Effector memory CD4-positive, alpha-beta T cell (primary cell): ENCODE measurements at places on chromosomes 11 and 22.

- no peak for DNase-seq
Observed at GRCh38 chr11:59510941-59511589, at the start of gene OR4D9. OR4D9 (plus strand) TSS chr11:59511539; CDS start chr11:59514913, 3,374 bp downstream.

DNA sequence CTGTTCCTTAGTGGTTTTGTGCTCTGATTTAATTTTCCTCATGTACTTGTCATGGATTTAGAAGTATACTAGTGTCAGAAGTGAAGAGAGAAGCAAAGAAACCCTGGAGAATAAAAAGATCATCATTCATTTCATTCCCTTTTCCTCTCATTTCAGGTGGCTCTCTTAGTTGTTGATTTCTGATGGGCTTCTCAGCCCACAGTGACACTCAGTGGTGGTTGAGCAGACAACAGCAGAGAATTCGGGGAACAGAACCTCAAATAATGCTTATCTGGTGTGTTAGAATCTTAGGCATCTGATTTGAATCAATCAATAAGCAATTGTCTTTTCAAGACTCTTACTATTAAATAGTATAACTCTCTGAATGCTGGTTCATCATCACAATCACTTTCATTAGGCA, 1289.4 kb downstream of the FAM181B start:
- no peak for DNase-seq

GRCh38 chr11:111977146-111978027, 40.2 kb downstream of the DIXDC1 start:
- no peak for DNase-seq

- no peak for DNase-seq
Observed at GRCh38 chr11:117229411-117229810, 2.5 kb downstream of the PCSK7 start.

GRCh38 chr11:84607975-84608836, 1018.9 kb downstream of the DLG2 start:
- no peak for DNase-seq

DNA sequence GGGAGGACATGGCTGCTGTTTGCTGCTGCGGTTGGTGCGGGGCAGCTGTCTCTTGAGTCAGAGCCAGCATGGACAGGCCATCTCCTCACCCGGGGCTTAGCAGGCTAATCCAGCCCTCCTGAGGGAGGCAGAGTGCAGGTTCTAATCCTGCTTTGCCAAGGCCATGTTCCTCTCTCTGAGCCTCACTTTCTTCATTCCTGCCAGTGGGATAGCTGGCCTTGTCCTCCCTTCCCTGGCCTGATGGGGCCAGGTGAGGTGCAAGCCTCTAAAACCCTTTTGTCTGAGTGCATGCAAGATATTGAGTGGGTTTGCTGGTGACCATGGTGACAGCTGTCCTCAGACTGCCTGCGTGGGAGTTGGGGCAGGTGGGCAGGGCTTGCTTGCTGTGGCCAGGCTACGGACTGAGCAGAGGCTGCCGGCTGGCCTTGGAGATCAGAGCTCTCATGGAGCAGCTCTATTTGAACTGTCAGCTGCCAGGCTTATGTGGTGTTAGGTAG, 3.6 kb downstream of the USP35 start:
- no peak for DNase-seq

- no peak for DNase-seq
Observed at GRCh38 chr11:75667255-75667830, 1.5 kb downstream of the MAP6 start.

- DNase-seq, result no peak
Observed at GRCh38 chr11:43021466-43021865, 290.3 kb upstream of the API5 start.

DNA sequence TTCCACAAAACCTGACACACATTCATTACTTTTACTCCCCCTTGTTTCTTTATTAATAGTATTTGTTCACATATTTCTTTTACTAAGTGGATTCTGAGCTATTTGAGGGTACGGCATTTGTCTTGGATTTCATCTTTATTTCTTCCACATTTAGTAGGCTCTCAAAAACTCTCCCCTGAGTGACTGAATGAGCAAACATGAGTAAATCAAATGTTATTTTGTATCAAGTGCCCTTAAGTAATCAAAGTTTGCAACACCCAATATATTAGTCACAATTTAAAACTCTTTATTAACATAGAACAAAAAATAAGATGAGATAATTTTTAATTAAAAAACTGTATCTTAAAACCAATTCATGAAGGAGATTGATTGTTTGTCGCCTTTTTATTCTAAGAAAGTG, 1101.9 kb upstream of the TENM4 start:
- DNase-seq, result no peak

DNA sequence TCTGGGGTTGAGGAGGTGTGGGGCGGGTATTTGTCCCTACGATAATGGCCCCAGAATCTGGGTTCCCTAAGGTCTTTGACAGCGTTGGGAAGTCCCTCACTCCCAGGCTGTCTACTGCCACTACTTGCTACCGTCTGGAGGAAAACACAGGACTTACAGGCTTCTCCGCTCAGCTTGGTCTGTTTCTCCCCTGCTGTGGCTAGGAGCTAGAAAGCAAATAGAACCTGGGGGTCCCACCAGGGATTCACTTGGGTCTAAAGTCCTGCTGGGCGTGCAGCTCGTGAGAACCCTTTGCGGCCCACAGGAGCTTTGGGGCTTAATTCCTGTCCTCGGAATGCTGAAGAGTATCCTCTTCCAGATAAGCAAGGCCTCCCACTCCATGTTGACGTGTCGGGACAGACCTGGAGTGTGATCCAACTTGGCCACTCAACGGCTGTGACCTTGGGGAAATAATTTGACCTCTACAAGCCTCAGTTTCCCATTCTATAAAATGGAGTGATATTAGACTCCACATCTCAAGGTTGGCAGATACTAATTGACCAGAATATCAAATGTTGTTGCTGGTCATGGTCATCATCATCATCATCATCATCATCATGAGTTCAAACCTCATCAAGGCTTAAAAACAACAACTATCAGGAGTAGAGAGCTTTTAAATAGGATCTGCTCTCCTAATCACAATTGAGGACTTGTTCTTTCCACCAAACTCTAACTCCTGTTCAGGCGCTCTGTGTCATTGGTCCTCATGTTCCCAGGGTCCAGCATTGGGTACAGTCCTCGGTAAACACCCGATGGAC, 1.7 kb upstream of the MYBPC3 start:
- DNase-seq, result no peak

DNA sequence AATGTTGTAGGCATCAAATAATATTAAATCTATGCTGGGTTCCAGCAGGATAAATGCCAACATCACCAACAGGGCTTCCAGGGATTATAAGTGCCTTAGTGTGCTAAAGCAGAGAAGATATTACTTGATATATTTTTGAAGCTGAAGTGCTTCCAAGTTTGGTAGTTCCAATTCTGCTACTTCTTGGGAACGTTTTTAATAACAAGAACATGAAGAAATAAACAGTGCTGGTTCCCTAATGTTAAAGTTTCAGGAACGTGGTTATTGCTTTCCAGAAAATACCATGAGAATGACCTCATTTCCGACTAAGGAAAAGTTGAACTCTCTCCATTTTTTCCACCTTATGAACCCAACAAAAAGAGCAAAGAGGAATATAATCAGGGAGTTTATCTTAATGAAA, 4.6 kb upstream of the RNF185 start:
- DNase-seq, result no peak

- no peak for DNase-seq
Observed at GRCh38 chr11:776561-777287, 563 bp downstream of the GATD1 start.

GRCh38 chr11:115939104-115939730, 435.0 kb upstream of the CADM1 start:
- no peak for DNase-seq

GRCh38 chr11:44915621-44916020, 35.1 kb downstream of the TP53I11 start:
- DNase-seq, result no peak

DNA sequence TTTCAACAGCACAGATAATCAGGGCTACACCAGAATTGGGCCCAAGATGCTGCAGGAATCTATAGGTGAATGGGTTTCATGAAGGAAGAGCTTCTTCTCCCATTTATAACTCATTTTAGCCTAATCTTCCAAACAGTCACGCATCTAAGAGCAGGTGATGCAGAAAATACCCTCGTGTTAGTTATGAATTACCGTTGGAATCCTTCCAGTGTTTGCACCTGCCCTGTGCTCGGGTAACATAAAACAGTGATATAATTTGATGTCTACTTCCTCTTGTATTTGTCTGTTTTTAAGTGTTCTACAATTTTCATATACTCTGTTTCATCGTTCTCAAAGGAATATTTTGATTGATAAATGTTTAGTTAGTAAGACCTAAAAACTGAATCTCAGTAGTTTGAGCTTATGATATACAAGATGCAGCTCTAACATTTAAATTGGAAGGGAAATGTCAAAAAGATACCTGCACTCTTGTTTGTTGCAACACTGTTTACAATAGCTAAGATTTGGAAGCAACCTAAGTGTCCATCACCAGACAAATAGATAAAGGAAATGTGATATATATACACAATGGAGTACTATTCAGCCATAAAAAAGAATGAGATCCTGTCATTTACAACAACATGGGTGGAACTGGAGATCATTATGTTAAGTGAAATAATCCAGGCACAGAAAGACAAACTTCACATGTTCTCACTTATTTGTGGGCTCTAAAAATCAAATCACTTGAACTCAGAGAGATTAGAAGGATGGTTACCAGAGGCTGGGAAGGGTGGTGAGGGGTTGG, 42.1 kb downstream of the PPARA start:
- DNase-seq, result no peak

- no peak for DNase-seq
Observed at GRCh38 chr11:127217452-127218274, 217.1 kb upstream of the KIRREL3 start.

- no peak for DNase-seq
Observed at GRCh38 chr11:129694538-129694937, 121.1 kb upstream of the TMEM45B start.

GRCh38 chr22:33579448-33580093, 340.7 kb downstream of the LARGE1 start:
- DNase-seq, result no peak
